ENCODE measurements at places on chromosomes 16 and 17. TPM values are rescaled to one million over a fixed set of nuclear protein-coding genes. Genes with fewer than 3 reads are reported as not detected.

The SLC5A11 gene
- total RNA-seq = not detected

The TMEM220 gene
- 30.1 TPM for total RNA-seq

The DHRS7C gene
- total RNA-seq = not detected

The CD300LF gene
- total RNA-seq = 0.59 TPM

The SULT1A3 gene
- total RNA-seq = 8.8 TPM

The SPATA32 gene
- 3.2 TPM for total RNA-seq

The CMTM2 gene
- 62.9 TPM for total RNA-seq

The SPNS2 gene
- total RNA-seq = 14.0 TPM

The NXPH3 gene
- 15.5 TPM for total RNA-seq

The BEAN1 gene
- total RNA-seq = 0.51 TPM

The NOL3 gene
- total RNA-seq = 129 TPM

The TMEM204 gene
- total RNA-seq = 20.7 TPM

The KCNJ12 gene
- 3.8 TPM for total RNA-seq

The CCL7 gene
- total RNA-seq = not detected

The GPR179 gene
- 0.14 TPM for total RNA-seq

The BAHCC1 gene
- 11.4 TPM for total RNA-seq

The LYRM9 gene
- 26.1 TPM for total RNA-seq

The AXIN2 gene
- total RNA-seq = 54.6 TPM

The EXOC3L1 gene
- 8.2 TPM for total RNA-seq

The IGSF6 gene
- total RNA-seq = 4.5 TPM

The COG8 gene
- total RNA-seq = 55.6 TPM

The HOXB9 gene
- 0.09 TPM for total RNA-seq

The PHOSPHO1 gene
- 0.55 TPM for total RNA-seq

The SLC9A5 gene
- 2.6 TPM for total RNA-seq

The KRT27 gene
- not detected for total RNA-seq

The AURKB gene
- 2.1 TPM for total RNA-seq

The KRTAP9-8 gene
- total RNA-seq = not detected

The TBC1D3K gene
- not detected for total RNA-seq

The USP31 gene
- total RNA-seq = 67.3 TPM

The OR4D1 gene
- not detected for total RNA-seq

The CACNG3 gene
- not detected for total RNA-seq

The IQCK gene
- total RNA-seq = 26.0 TPM

The FMNL1 gene
- 12.2 TPM for total RNA-seq

The ZDHHC7 gene
- 64.6 TPM for total RNA-seq

The KCTD19 gene
- 7.0 TPM for total RNA-seq

The NAGS gene
- 3.8 TPM for total RNA-seq

The GSE1 gene
- 41.4 TPM for total RNA-seq

The FLII gene
- total RNA-seq = 347 TPM

The SDR42E2 gene
- not detected for total RNA-seq
